ENCODE measurements at places on chromosomes 3 and 15. TPM values are rescaled to one million over a fixed set of nuclear protein-coding genes. Genes with fewer than 3 reads are reported as not detected.

GRCh38 chr15:50095938-50096821, 22.9 kb downstream of the ATP8B4 start:
- no peak for DNase-seq

- no peak for DNase-seq
Measured at GRCh38 chr3:64578062-64578770, 109.6 kb downstream of the ADAMTS9 start.

DNA sequence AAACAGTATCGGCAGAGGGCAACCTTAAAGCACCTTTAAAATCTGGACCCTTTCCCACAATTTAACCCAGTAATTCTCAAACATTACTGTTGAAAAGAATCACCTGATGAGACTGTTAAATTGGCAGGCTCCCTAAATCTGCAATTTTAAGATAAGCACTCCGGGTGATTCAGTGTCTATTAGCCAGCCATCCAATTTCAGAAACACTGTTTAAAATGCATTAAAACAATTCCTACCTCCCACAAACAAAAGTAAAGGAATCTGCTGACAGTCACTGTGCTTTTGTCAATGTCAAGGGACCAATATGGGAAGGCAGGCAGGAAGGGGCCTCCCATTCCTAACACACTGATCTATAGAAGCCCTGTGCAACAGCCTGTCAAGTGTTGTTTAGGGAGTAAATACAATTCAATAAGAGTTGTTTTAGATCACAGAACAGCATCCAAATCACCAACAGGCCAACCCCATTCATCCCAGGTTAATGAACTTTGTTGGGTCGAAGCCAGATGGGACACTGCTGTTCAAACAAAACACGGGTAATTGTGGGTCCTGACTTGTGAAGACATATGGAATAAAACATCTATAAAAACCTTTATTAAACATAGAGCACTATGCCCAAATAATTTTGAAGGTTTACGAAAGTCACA, 21.4 kb downstream of the SIAH2 start:
- no peak for DNase-seq

DNA sequence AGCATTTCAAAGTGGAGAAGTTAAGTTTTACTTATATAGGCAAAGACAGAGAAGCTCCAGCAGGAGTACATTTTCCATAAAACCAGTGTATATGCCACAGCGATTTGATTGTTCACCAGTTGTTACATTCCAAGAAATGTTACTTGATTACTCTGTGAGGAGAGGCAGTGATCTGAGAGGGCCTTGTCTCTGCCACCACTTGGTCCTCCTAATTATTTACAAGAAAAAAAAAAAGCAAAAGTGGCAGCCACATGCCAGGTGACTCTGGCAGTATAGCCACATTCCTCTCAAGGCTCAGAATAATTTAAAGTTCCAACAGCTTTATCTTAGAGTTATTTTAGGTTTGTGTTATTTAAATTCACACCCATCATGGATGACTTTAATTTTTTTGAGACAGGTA, 1077.8 kb downstream of the ZPLD1 start:
- no peak for DNase-seq

GRCh38 chr3:122324871-122325323, at the start of gene CSTA:
Gene CSTA (plus strand): TSS chr3:122325248. CDS start chr3:122325293, 45 bp downstream.
- no peak for DNase-seq

DNA sequence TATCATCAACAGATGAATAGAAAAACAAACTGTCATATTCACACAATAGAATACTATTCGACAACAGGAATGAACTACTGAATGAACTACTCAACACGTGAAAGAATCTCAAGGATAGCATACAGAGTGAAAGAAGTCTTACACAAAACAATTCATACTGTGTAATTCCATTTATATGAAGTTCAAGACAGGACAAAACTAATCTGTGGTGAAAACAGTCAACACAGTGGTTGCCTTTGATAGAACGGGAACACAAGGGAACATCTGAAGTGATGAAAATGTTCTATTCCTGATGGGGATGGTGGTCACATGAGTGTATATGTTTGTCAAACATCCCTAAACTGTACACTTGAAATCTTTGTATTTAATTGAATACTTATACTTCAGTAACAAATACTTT, 2.6 kb upstream of the SUSD5 start:
- no peak for DNase-seq

DNA sequence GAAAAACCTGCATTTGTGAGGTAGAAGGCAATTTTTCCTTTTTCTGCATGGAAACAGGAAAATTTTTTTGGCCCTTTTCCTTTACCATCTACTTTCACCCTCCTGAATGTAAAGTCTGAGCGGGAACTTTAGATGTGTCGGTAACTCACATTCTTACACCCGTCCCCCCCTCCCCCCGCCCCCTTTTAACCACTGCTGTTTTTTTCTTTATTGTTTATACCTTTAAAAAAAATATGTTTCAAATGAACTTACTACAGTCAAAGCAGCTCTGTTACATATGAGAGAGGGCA, 487 bp upstream of the HES1 start:
- no peak for DNase-seq

DNA sequence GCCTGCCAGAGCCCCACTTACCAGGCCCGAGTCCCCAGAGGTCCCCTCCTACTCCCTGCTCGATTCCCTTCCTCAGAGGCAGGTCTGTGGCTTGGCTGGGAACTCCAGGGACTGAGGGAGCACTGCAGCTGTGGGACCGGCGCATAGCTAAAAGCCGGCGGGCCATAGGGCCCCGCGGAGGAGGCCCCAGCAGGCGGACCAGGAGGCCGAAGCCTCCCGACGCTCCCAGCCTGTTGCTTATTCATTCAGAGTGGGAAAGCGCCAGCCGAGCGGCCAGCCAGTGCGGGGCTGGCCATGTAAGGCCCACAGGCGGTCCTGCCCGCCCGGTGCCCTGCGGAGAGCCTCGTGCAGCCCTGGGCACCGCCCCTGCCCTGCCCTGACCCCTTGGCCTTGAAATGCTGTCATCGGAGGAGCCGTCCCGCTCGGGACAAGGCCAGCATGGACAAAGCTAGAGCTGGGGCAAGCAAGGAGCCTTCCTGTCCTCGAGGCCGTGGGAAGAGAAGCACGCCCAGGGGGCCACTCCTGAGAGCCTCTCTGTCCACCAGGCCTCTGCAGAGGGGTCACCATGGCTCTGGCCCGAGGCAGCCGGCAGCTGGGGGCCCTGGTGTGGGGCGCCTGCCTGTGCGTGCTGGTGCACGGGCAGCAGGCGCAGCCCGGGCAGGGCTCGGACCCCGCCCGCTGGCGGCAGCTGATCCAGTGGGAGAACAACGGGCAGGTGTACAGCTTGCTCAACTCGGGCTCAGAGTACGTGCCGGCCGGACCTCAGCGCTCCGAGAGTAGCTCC, at the start of gene LOXL1:
LOXL1 (plus strand) TSS at position 244 of the 784 bp plus-strand sequence; CDS start at position 566, 322 bp downstream.
- DNase-seq: peak; percentile 48

DNA sequence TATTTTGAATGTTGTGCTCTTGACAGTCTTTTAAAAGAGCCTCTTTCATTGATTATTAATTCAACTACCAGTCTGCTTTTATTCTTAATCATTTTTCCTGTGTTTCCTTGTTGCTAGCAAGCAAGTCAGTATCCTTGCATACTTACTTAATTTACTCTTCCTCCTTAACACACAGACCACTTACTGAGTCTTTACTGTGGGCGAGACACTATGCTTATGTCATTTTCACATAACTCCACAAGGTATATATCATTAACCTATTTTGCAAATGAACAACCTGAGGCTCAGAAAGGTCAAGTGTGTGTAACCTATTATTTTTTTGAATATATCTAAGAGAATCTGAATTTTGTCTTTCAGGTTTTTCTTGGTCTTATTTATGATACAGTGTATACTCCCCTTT, 130.9 kb downstream of the WDR76 start:
- DNase-seq: no peak

GRCh38 chr15:91258415-91258759, 158.3 kb downstream of the SV2B start:
- no peak for DNase-seq

DNA sequence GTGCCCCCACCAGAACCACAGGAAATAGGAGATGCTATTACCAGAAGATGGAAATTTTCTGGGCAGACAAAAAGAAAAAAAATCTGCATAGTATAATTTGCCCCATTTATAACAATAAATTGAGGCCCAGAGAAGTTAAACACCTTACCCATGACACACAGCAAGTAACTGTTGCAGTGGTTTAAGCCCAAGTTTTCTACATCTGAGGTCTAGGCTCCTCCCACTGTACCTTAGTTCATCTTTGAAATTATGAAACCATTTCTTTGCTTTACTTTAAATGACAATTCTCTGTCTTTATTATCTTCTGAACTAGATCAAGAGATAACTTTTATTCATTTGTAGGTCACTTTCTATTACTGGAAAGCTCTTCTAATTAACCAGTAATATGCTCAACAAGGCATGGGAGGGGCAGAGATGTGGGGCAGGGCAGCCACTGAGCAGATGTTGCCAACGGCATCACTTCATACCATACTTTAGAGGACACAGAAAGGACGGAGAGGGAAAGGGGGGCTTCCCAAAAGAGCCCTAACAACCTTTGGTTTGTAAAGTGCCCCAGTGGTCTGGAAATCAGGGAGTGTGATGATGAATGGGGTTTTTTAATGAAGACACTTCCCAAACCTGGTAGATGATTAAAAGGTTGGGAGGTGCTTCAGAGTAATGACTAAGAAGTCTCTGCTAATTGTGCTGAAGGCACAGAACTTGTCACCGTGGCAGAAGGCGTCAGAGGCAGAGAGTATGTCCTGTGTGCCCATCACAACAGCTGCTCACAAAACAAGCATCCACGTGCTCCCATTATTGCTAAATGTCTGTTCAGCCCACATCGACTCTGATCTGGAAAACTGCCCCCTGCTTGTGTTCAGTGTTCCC, 342.5 kb downstream of the SHQ1 start:
- DNase-seq: no peak

- peak; percentile 58 for DNase-seq
Measured at GRCh38 chr3:23888617-23889228, 28.1 kb downstream of the NKIRAS1 start.

- peak; percentile 4 for DNase-seq
Measured at GRCh38 chr3:55899887-55900286, 412.8 kb upstream of the WNT5A start.

GRCh38 chr3:128194843-128195242, 41.6 kb downstream of the EEFSEC start:
- DNase-seq: no peak

- no peak for DNase-seq
Measured at GRCh38 chr3:100184948-100185570, 70.8 kb upstream of the FILIP1L start.

DNA sequence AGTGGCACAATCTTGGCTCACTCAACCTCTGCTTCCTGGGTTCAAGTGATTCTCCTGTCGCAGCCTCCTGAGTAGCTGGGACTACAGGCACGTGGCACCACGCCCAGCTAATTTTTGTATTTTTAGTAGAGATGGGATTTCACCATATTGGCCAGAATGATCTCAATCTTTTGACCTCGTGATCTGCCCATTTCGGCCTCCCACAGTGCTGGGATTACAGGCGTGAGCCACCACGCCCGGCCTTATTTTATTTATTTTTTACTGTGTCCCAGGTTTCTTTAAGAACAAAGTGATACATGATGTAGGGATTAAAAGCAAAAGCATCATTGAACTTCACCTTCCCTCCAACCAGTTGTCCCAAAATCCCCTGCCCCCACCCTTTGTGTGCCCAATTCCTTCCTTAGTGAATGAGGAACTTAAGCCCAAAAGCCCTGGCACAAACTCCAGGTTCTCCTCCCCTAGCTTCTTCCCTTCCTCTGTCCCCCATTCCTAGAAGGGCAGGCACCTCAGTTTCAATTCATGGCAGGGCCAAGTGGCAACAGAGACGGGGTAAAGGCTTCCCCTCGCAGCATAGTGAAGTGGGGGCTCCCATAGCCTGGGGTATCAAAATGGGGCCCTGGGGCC, 23.7 kb upstream of the RPN1 start:
- DNase-seq: no peak

- no peak for DNase-seq
Measured at GRCh38 chr15:95503107-95503506, 827.4 kb upstream of the NR2F2 start.

DNA sequence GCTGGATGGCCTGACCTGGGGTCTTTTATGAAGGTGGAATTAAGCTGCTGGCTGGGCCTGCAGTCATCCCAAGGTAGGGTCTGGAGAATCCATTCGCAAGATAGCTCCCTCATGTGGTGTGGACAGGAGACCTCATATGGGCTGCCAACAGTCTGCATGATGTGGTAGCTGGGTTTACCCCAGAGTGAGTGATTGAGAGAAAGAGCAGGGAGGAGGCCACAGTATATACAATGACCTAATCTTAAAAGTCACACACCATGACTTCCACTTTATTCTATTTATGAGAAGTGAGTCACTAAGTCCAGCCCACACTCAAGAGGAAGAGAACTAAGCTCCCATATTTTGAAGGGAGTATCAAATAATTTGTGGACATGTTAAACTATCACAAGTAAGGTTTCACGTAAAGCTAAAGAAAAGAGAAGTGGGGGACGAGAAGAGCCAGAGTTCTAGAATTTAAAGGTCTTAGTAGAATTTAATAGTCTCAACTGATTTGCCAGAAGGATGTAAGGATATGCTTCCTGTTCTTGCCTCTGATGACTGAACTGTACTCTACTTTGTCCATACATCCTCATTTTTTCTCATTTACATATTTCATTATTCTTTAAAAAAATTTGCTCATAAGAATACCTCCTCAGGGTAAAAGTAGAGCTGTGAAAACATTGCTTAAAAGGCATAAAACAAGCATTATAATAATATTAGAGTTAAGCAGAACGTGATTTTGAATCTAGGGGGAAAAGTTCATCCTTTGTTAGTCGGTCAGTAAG, 184.4 kb downstream of the PEX5L start:
- DNase-seq: no peak

DNA sequence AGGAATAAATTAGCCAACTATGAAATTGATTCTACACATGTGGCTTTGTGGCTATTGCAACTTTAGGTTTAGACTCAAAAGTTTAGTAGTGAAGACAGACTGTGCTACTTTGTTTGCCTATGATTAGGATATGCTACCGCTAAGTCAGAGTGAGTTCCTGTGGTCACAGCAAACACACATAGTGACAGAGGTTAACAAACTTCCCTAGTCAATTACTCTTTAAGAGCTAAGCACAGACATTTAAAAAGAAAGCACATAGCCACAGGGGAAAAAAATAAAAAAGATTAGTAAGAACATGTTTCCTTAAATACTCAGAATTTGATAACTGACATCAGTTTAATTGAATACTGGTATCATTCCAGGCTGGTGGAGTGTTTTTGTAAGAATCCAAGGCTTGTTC, 207.1 kb downstream of the GBE1 start:
- DNase-seq: no peak

DNA sequence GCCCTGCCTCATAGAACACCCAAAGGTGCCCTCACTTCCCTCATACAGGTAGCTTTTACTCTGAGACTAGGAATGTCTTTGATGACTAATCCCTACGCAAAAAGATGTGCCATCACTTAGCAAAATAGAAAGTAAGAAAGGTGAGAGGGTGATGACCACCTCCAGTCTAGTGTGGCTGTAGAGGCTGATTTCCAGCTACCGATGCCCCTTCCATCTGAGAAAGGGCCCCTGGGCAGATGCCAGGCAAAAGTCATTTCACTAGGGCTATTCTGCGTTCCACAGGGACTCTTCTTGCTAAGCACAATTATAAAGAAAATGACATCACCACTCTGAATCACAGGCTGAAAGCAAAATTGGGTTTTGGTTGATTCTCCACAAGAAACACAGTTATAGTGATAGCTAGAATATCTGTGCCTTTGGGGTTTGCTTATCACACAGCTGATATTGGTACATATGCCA, 77.4 kb downstream of the RBPMS2 start:
- DNase-seq: no peak

GRCh38 chr3:186352369-186352768, 9.7 kb downstream of the DGKG start:
- no peak for DNase-seq

Gene BRK1
- 139 TPM for total RNA-seq

Gene EPHA6
- not detected for total RNA-seq

Gene USP19
- total RNA-seq: 65.9 TPM

Gene ARHGEF26
- total RNA-seq: 0.34 TPM

Gene C2CD4A
- not detected for total RNA-seq

Gene HRG
- total RNA-seq: not detected

Gene BLM
- 43.4 TPM for total RNA-seq

Gene SLC28A2
- total RNA-seq: not detected

Measured in K562 (cell line).